ENCODE measurements at places on chromosomes 6 and 20.

DNA sequence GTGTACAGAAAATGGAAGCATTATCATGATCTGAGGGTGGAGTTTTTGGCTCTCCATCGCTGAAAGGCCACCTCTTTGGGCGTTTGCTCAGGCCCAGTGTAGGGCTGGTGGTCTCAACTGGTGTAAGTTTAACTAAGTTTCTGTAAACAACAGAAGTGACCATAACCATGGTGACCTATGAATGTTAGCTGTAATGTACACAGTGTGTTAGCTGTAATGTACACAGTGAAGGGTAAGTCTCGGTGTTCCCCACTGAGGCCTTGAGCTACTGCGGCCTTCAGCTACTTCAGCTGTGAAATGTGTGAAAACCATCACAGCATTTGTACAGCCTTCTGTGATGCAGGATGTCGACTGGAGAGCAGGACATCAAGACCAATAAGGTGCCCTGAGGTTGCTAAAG lies 185.2 kb downstream of the MYLK4 start:
- DNase-seq, result no peak

GRCh38 chr20:20289331-20289730 lies 78.6 kb upstream of the INSM1 start:
- no peak for DNase-seq

GRCh38 chr6:45829873-45830272 lies 185.8 kb downstream of the CLIC5 start:
- no peak for DNase-seq

GRCh38 chr6:133971861-133972260 lies 18.8 kb downstream of the TBPL1 start:
- no peak for DNase-seq
